Stimulated activated CD4-positive, alpha-beta T cell treated with anti-CD3 and anti-CD28 coated beads, Interleukin-12 subunit alpha, Interleukin-12 subunit beta, amount 100 ng/mL, for 4 hours (primary cell): ENCODE measurements at places on chromosomes 11 and 22.
A peak's percentile ranks its signal among the peaks of the same experiment; 100 is the strongest.

GRCh38 chr11:17979770-17980371 is 33.0 kb downstream of the SERGEF start:
- no peak for DNase-seq

DNA sequence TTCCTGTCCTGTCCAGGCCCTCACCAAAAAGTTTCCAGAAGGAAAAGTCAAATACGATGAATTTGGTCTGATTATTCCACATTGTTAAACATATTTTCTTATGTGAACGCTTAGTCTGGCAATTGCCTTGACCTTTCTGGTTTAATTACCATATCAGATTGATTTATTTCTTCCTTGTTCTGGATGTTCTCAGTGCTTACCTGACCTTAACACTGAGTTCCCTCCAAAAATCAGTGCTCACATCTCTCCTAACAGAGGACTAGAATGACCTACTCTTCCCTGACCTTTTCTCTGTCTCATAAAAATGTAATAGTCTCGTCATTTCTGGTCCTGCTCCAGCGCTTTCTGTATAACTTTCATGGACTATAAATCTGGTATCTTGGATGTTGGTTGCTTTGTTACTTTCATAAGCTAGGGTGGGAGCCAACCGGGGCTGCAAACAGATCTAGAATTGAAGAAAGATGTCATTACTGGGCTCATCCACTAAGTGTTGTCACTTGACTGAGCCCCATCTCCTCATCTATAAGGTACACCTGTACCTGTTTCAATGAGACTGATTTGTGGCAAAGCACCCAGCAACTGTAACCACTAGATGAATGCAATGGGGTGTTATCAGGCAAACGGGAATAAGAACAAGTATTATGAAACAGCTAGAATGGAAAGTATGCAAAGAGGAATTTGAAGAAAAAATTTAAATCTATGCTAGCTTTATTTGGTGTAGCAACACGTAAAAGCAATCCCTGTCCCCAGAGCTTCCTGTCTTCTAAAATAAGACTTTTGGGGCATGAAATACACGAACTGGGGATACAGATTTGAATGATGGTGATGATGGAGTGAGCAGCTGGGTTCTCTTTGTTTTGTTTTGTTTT is 2.4 kb downstream of the FADS2 start:
- DNase-seq: no peak

DNA sequence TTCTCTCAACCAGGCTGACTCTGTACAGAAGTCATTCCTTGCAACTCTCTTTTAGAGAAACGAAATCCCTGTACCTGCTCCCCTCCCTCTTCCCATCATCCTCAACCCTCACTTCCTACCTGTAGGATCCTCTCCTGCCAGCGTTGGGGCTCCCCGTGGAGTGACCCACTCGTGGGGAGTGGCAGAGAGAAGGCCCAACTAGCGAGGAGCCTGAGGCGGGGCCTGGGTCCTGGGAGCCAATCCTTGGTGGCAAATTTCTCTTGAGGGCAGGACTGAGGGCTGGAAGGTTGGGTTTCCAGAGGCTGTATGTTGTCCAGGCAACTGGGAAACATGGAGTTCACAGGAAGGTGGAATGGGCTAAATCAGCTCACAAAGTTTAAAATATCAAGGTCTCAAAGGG is 10.4 kb downstream of the NHERF4 start:
- DNase-seq: no peak

GRCh38 chr22:19325296-19325948 is 33.9 kb upstream of the CLTCL1 start:
- DNase-seq: no peak

DNA sequence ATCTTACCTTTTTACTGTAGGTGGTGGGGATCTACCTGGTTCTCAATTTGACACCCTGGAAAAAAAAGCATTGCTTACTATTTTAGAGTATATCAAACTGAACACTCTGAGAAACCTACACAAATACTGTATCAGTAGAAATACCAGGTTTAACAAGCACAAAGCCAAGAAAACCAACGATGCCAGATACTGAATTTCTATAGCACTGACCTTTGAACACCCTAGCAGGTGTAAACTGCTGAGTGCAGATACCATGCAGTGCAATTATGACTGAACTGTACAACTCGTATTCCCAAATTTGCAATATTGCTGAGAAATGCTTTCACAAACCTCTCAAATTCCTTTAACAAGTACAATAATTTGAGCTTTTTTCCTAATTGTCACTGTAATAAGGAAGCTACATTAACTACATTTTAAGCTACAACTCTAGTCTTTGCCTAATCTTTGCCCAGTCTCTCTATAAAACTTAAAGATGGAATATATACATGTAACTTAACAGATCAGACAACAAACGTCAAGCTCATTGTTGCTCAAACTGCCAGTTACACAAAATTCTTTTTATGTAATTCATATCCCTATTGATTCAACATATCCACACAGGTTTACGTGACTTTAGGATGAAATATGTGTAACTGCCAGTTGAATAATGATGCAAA is 8.9 kb downstream of the TAF1D start:
- no peak for DNase-seq

GRCh38 chr11:69808667-69809086 is 10.5 kb downstream of the FGF3 start:
- no peak for DNase-seq

- DNase-seq: no peak
Observed at GRCh38 chr11:3849297-3849874, 6.1 kb upstream of the STIM1 start.

DNA sequence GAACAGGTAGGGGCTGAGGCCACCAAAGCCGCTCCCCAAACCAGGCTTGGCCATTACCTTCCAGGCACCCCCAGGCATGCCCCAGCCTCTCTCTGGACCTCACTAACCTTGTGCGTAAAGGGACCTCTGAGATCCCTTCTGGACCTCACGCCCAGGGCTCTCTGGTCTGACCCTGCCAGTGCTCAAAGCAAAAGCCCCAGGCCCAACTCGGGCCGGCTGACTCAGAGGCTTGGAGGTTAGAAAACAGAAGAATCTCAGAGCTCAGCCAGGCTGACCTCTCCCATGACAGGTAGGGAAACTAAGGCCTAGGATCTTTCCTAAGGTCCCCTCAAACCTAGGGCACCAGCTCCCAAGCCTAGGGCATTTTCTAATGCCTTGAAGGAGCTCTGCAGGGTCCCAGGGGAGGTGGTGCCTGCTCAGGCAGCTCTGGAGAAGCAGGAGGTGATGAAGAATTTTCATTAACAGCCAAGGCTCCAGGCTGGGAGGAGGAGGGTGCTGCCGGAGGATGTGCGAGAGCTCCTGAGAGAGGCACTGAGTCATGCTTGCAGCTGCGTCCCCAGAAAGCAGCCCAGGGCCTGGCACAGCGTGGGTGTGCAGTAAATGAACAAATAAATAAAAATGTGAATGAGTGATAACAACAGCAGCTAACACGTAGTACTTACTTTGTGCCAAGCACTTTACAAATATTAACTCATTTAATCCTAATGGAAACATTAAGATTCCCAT is 25.6 kb downstream of the ARRB1 start:
- peak; percentile 54 for DNase-seq

GRCh38 chr11:134740590-134741261 is 328.7 kb upstream of the B3GAT1 start:
- DNase-seq: no peak

- DNase-seq: no peak
Observed at GRCh38 chr11:74299015-74299414, 12.4 kb downstream of the P4HA3 start.

GRCh38 chr11:111604392-111605009 is 2.3 kb downstream of the SIK2 start:
- no peak for DNase-seq

DNA sequence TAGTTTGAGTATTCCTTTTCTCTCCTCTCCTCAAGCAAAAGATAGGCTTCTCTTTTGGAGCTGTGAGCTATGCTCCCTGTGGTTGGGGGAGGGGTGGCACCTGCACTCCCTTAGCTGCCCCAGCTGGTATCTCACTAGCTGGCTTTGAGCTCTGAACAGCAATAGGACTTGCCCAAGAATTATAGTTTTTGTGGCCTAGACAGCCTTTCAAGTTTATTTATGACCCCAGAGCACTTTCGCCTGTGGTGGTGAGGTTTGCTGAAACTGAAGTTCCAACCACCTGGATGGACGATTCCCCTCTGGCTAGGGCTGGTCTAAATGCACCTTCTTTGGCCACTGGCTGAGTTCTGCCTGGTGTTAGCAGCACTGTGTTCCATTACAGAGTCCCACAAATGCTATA is 37.1 kb upstream of the SLC37A2 start:
- no peak for DNase-seq

- DNase-seq: no peak
Observed at GRCh38 chr11:98589967-98590366, 430.8 kb upstream of the CNTN5 start.

- no peak for DNase-seq
Observed at GRCh38 chr22:47816121-47816862, 1053.8 kb downstream of the TBC1D22A start.

DNA sequence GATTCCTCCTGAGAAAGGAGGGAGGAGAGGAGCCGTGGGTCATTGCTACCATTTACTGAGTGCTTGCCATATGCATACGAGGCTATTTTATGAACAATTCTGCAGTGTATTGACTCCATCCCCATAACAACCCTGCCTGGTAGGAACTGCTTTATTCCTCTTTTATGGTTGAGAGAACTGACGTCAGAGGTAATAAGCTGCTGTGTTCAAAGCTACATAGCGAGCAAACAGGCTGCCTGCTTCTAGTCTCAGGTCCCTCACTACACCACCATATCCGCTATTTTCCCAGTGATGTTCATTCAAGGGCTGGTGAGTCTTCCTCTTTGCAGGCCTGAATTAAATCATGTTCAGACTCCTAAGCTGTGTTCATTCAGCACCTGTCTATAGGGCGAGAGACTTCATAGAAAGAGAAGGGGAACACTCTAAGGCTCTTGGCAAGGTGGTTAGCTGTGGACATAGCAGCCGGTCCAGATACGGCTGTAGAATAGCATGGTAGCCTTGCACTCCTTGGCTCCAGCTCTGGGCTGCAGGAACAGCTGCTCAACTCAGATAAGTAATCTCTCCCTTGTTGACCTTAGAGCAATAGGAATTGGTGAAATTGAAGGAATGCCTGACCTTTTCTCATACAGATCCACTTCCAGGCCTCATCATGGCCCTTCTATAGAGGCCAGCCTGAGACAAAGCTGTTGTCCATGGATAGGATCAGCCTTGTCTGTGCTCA is 82.6 kb downstream of the MICAL2 start:
- no peak for DNase-seq

- no peak for DNase-seq
Observed at GRCh38 chr11:122186439-122187080, 70.5 kb upstream of the BLID start.

- no peak for DNase-seq
Observed at GRCh38 chr22:46425016-46425415, 89.5 kb downstream of the TRMU start.

DNA sequence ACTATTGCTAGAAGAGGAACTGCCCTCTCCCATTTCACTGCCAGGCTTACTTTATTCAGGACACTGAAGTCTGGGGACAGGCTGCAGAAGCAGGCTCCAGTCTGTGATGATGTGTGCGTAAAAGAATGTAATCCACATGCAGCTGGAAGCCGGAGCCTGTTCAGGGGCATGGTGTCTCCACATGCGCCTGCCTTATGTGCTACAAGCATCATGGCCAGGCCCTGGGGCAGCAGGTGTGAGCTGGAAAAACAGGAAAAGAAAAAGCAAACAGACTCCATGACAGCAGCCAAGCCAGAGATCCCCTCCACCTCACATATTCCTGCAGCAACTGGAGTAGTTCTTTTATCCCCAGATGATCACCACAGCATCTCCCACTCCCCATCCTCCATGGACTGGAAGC is 33.4 kb downstream of the ARFGAP2 start:
- no peak for DNase-seq

- no peak for DNase-seq
Observed at GRCh38 chr11:16604794-16605388, 133.6 kb upstream of the C11orf58 start.

GRCh38 chr22:44336962-44337677 is 24.4 kb upstream of the SHISAL1 start:
- DNase-seq: no peak

GRCh38 chr11:45031912-45032519 is 81.3 kb upstream of the TP53I11 start:
- DNase-seq: no peak

- no peak for DNase-seq
Observed at GRCh38 chr11:66227700-66228099, 40.7 kb upstream of the RAB1B start.

- no peak for DNase-seq
Observed at GRCh38 chr11:23897453-23898286, 599.2 kb upstream of the LUZP2 start.

- no peak for DNase-seq
Observed at GRCh38 chr11:124915541-124916369, 3.3 kb upstream of the HEPN1 start.

DNA sequence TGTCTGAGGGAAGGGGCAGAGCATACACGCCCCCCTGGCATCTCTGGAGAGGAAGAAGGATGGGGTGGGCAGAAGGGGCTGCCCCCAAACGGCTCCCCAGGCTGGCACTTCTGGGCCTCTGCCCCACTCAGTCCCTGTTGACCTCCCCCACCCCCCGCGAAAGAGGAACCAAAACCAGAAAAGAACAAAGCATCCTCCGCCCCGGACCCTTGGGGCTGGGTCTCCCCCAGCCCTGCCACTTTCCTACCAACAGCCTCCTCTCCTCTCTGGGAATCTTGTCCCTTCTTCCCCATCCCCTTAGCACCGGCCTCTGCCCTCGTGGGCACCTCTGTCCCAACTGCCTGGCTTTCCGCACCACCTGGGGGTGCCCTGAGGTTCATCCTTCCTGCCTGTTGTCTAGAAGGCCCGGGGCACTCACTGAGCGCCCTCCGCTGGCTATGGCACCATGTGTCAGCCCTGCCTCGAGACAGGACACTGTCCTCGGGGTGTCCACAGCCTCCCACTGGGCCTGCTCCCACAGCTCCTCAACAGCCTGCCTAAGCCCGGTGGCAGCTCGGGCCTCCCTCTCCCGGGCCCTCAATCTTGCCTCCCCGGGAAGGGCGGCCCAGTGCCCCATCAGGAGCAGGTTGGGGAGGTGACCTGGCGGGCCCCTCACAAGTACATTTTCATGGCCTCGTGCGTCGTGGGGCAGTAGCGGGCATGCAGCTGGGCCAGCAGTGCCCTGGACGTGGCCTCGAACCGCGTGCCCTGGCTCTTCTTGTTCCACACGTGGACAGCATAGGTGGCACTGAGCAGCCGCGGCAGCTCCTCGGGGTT is 28.2 kb downstream of the A4GALT start:
- no peak for DNase-seq

GRCh38 chr11:10746871-10747270 is 4.2 kb upstream of the CTR9 start:
- DNase-seq: no peak

DNA sequence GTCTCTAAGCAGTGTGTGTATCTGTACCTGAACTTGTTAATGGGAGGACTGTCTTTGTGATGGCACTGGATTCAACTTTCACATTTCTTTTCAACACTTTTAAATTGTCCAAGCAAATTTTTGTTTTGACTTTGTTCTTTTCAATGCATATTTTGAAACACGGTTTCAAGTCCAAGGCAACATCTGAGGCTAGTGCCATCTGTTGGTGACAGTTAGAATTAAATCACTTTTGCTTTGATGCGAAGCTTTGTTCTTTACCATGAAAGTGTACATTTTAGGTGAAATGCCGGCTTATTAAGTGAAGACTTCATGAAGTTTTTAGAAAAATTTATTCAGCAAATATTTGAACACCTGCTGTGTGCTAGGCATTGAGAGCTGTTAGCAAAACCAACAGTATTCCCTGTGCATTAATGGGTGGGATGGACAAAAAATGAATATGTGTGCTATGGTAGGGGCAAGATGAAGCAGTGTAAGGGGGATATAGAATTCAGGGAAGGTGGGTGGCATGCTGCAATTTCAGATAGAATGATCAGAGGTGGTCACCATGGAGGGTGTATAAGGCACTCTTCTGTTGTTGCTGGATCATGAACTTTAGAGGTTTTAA is 70.2 kb downstream of the DDX10 start:
- no peak for DNase-seq

- DNase-seq: no peak
Observed at GRCh38 chr11:35786188-35786587, 123.6 kb downstream of the TRIM44 start.
